ENCODE measurements at places on chromosomes 2 and 18.

GRCh38 chr2:216216951-216217903, 108.1 kb downstream of the XRCC5 start:
- no peak for DNase-seq

GRCh38 chr18:3192752-3193151, 27.0 kb downstream of the MYOM1 start:
- DNase-seq = no peak

- DNase-seq = no peak
Measured at GRCh38 chr2:241229563-241230401, 41.3 kb downstream of the ANO7 start.

GRCh38 chr2:98894331-98895000, 41.6 kb downstream of the CRACDL start:
- no peak for DNase-seq

GRCh38 chr2:218865999-218866398, 6.4 kb downstream of the WNT6 start:
- no peak for DNase-seq

- DNase-seq = no peak
Measured at GRCh38 chr18:57004366-57005121, 142.3 kb upstream of the BOD1L2 start.

GRCh38 chr2:140841141-140841540, 1289.7 kb downstream of the LRP1B start:
- no peak for DNase-seq

- no peak for DNase-seq
Measured at GRCh38 chr2:6562771-6563170, 302.9 kb downstream of the CMPK2 start.

- DNase-seq = no peak
Measured at GRCh38 chr18:48072428-48073204, 142.2 kb upstream of the SMAD2 start.

- DNase-seq = no peak
Measured at GRCh38 chr2:105857076-105857740, 112.5 kb downstream of the NCK2 start.

DNA sequence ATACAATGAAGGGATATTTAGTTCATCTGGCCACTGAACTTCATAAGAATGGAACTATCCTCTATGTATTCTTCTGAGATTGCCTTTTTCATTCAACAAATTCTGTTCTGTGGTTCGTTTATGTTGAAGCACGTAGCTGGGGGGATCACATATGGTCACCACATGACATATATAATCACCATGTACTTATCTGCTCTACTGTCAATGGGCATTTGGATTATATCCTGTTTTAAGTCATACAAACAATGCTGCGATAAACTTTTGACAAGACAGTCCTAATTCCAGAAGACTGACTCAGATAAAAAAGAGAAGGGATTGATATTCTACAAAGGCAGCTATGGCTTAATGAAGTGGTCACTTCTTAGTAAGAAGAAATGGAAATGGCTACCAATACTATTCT, 116.0 kb upstream of the CCDC195 start:
- no peak for DNase-seq

DNA sequence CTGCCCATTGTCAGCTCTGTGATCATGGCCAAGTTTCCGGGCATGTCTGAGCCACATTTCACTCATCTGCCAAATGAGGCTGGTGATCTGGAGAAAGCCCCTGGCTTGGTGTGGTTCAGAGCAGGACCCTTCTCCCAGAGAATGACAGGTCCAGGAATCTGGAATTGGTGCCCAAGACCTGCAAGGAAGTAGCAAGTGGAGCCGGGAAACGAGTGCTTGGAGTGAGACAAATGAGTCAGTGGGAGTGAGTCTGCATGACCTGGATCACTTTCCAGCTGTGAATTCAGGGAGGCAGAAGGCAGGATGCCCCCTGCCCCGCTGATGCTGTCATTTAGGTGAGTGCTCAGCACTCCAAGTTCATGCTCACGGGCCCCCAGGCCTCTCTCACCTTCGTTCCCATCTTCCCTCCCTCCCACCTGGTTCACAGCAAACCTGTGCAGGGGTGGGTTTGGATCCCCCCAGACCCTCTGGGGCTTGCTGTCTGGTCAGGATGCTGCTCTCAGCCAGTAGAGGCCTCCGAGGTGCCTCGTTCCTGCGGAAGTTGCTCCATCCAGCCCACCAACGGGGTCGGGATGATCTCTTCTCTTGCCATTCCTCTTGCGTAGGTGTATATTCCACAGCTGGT, 104.4 kb downstream of the INHBB start:
- no peak for DNase-seq

- no peak for DNase-seq
Measured at GRCh38 chr2:8509621-8510020, 172.2 kb upstream of the ID2 start.

DNA sequence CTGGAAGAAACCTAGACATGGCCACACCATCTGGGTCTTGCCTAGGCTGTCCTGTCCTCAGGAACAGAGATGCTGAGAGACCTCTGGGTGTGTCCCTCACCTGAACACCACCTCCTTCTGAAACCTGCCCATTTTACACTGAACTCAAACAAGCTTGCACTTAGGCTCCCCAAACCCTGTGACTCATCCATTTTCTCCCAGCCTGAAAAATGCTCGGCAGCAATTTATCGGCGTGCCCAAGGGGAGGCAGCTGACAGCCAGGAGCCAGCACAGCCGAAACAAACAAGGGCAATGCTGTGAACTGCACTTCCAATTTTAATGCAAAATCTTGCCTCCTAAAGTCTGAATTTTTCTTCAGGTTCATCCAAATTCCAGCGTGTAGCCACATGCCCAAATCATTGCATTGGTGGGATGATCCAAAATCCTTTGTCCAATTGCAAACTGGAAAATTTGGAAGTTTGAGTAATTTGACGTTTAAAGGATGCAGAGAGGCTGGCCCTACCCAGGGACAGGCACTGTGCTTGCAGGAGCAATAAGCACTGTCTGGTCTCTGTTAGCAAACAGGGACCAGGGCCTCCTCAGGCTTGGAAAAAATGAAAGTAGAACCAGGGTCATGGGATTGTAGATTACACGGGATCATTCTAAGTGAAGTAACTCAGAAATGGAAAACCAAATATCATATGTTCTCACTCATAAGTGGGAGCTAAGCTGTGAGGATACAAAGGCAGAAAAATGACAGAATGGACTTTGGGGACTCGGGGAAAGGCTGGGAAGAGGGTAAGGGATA, 67.7 kb downstream of the GALNT14 start:
- DNase-seq = no peak

DNA sequence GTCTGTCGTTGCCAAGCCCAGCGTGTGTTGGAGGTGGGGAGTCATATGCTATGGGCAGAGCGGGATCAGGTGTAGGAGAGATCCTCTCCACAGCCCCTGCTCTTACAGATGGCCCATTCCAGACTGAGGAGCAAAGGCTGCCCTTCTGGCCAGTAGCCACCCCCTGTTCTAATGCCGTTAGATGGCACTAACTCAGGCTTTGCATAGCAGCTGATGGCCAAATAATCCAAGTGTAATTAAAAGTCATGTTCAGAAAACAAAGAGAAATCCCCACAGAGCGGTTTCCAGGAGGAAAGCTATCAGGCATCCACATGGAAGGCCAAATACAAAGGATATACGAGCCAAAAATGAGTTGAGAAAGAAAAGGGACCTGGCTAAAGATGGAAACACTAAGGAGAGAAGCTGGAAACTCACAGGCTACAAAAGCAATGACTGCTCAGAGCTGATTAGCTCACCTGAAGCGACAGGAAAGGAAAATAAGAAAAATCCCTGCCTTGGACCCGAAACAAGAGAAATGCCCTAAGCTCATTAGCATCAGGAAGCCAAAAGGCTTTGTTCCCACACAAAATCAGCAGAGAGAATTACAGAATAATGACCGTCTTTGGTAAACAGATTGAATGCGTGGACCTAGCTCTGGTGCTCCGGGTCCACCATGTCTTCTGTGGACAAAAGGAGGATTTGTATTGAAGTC, 1002.4 kb upstream of the KLHL29 start:
- DNase-seq = no peak

- no peak for DNase-seq
Measured at GRCh38 chr2:173739006-173739405, 226.2 kb downstream of the SP3 start.

DNA sequence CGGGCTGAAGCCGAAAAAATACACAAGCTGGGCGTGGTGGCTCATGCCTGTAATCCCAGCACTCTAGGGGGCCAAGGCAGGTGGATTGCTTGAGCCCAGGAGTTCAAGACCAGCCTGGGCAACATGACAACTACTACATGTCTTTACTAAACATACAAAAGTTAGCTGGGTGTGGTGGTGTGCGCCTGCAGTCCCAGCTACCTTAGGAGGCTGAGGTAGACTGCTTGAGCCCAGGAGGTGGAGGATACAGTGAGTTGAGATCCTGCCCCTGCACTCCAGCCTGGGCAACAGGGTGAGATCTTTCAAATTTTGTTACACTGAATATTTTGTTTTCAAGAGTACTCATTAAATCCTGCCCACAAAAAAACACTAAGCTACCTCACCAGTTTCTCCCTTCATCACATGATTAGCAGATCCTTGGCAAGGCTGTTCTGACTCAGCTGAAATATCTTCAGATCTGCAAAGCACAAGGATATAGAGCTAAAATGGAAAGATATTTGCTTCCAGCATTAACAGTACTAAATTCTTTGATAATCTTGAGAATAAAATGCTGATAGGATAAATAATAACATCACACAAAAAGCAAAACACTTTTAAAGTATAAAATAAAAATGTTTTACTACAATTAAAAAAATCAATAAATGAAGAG, 28.2 kb upstream of the MCM6 start:
- no peak for DNase-seq
